ENCODE measurements at places on chromosomes 2 and 18.

GRCh38 chr2:134792186-134792585, 46.2 kb upstream of the ACMSD start:
- no peak for DNase-seq

DNA sequence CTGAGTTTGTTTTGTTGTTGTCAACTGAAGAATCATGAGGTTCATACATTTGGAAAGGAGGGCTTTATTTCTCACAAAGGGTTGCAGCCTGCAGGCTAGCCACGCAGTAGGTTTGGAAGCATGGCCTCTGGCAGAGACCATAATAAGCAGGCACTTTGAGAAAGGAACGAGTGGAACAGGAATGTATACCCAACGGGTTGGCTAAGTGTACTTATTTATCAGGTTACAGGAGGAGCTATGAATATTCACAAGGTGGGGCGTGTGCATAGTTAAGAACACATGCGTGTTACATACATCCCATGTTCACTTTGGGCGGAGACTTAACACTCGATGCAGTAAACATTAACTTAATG, 30.1 kb upstream of the SH3RF3 start:
- no peak for DNase-seq

DNA sequence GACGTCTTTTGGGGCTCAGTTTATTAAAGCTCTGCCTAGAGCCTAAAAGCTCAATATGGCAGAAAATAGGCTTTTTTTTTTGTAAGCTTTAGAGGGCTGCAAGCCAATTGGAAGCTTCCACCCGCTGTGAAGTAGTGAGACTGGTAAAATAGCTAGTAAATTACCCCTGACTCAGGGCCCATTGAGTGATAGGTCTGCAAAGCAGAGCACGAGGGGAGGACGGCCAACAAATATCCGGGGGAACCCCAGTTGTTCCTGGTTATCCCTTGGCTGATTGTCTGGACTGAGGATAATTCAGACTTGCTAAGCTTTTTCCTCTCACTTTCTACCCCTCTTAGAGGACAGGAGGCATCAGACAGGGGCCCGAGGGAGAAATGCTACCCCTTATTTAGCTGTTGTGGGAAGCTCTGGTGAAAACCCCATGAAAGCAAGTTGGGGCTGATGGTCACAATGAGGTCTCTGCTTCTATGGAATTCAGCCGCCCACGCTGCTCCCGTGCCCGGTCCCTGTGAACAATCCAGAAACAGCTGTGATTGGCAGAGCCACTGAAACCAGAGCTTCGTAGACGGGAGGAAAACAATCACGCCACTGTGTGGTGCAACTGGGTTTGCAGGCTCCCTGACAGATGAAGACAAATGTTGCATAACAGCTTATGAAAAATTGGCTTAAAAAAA, 141.9 kb upstream of the LGALSL start:
- DNase-seq, result no peak

DNA sequence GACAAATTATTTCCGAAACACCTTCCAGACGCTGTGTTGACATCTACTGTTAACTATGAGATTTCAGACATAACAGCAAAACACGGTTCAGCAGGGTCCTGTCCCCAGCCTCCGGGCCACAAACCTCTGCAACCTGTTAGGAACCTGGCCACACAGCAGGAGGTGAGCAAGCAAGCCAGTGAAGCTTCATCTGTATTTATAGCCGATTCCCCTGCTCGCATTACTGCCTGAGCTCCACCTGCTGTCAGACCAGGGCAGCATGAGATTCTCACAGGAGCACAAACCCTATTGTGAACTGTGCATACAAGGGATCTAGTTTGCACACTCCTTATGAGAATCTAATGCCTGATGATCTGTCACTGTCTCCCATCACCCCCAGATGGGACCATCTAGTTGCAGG, 31.1 kb downstream of the NDUFA10 start:
- DNase-seq, result no peak
